ENCODE measurements at places on chromosomes 5 and 9. TPM values are rescaled to one million over a fixed set of nuclear protein-coding genes. Genes with fewer than 3 reads are reported as not detected.

DNA sequence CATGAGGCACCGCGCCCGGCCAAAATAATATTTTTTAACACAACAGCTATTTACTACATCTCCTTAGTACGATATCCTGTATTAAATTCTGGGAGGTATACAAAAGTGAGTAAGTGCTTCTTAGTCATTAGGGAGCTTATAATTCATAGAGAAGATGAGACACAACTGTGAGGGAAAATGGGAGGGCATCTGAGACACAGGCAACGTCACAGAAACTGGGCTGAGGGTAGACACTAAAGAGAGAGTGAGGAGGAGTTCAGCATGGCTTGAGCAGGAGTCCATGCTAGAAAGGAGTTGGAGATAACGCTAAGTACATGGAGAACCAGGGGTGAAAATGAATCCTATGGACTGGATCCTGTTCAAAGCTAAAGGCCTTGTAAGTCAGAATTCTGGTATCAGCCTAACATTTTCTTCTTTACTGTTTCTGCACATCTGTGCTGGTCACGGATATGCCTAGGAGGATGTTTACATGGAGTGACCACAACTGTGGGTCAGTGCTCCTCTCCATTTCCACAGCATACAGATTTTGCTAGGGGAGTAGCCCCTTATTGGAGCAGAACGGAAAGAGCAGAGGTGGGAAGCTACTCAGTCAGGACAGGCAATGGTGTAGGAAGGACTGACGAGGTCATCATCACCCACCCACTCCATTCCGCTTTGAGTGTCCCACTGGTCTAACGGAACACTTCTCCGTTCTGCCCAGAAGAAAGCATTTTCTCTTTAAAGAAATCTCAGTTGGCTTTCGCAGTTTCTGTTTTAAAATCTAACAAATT lies 310.4 kb upstream of the EFNA5 start:
- no peak for DNase-seq

GRCh38 chr5:158256096-158256495 lies 397.2 kb upstream of the CLINT1 start:
- no peak for DNase-seq

DNA sequence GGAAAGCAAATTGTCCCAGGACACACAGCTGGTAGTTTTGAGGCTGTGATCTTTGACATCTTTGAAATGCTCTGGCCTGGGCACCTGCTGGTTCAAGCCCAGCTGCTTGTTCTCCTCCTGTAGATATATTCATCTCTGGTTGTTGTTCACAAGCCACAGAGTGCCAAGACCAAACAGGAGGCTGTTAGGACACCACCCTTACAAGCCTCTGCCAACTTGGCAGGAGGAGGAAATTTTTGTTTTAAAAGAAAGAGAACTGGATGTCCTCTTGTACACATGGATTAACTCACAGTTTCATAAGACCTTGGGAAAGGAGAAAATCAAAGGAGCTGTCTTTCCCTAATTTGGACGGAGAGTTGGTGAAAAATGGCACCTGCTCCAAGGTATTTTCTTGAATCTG lies 8.5 kb upstream of the ZFP62 start:
- no peak for DNase-seq

GRCh38 chr9:17653947-17654465 lies 75.1 kb downstream of the SH3GL2 start:
- no peak for DNase-seq

GRCh38 chr9:114339130-114339908 lies 9.7 kb downstream of the ORM2 start:
- DNase-seq = peak; percentile 37

DNA sequence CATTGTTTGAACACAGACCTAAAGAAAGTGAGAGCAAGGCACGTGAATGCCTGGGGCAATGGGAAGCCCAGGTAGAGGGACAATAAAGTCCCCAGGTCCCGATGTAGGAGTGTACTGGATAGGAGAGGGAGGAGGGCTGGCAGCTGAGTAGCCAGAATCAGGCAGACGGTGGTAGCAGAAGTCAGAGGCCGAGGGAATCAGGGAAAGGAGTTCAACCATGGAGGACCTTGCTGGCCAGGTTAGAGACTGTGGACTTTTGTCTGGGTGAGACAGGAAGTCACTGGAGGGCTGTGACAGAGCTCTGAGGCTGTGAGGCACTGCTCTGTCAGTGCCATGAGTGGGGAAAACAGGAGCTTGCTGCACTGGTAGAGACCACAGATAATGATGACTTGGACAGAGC lies 248.2 kb downstream of the EFNA5 start:
- DNase-seq = no peak

Gene MARVELD2
- 46.6 TPM for total RNA-seq

GRCh38 chr5:59218424-59219045 lies 635.7 kb downstream of the RAB3C start:
- DNase-seq = no peak

- no peak for DNase-seq
These were observed 15.8 kb downstream of the CNTFR start for GRCh38 chr9:34573599-34574325.

DNA sequence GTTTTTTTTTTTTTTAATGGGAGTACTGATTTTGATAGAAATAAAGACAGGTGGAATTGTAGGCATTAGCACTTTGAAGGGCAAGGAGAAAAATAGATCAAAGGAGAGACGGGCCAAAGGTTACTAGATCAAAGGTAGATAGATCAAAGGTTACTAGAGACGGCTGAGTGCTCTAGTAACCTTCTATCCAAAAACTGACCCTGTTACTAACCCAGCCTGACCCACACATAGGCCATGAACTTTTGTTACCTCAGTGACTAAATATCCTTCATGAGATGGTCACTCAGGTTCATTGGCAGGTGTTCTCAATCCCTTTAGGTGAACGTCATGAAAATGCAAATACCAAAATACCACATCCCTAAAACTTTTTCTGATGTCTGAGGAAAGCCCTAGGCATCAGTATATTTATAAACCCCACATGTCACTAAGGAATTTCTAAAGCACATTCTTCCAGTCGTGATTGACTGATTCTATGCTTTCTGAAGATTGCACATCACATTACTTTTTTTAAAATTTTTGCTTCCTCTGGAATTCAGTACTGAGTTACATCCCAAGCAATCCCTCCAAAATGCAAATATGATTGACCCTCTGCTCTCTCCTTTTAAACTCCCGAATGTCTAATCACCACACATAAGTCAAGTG lies 772.7 kb downstream of the BRINP1 start:
- no peak for DNase-seq

Gene F2RL1
- total RNA-seq = 93.5 TPM

- DNase-seq = no peak
These were observed 2.5 kb downstream of the SEMA5A start for GRCh38 chr5:9543311-9543920.

GRCh38 chr5:117486879-117487391 lies 912.3 kb upstream of the SEMA6A start:
- no peak for DNase-seq

DNA sequence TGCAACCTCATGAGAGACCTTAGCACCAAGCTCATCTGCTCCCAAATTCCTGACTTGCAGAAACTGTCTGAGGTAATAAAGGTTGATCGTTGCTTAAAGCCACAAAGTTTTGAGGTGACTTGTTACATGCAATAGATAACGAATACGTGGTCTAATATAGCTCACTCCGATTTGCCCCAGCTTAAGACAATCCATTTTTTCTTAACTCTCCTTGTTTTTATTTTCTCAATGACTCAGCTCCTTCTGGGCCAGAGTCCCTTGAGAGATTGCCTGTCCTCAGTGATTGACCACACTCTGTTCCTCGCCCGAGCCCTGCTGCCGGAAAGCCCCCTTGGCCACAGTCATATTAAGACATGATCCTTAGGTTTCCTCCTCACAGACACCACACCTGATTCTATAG lies 63.7 kb upstream of the FANCC start:
- peak; percentile 50 for DNase-seq

Gene TYRP1
- not detected for total RNA-seq

GRCh38 chr5:109062664-109063063 lies 315.0 kb downstream of the FER start:
- DNase-seq = no peak

Gene POU5F2
- 0.61 TPM for total RNA-seq

Measured in mammary epithelial cell (primary cell).